Neuronal stem cell (in vitro differentiated cells): ENCODE measurements at places on chromosomes 5 and 9.

DNA sequence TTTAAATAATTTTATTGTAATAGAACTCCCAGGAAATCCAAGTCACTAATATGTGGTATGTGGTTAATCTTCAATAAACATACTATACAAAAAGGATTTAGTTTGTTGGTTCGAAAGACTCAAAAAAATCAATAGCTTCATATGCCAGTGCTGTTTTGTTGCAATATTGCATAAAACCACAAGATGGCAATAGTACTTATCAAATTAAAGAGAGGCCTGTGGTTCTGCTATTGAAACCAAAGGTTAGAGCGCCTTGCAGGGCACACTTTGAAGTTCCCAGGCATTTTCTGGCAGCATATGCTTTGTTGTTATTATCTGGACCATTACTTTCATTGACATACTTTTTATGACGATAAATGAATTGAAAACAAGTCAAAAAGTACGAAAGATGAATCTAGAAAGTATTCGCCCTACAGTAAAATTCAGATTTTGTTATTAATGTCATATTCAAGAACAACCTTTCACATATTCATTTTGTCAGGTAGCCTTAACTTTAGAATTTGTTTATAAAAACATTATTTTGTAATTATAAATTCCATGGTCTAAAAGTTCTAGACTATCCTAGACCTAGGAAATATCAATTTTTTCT is 316.3 kb downstream of the MCTP1 start:
- H3K4me3 ChIP-seq: no peak overlapping the region
- H3K27ac ChIP-seq: no peak overlapping the region
- H3K4me1 ChIP-seq: no peaks in the 10 kb centered on the region
- no peaks in the 10 kb centered on the region for H3K36me3 ChIP-seq
- H3K27me3 ChIP-seq: no peaks in the 10 kb centered on the region
- peak; percentile 59 for DNase-seq

- DNase-seq: no peak
- H3K36me3 ChIP-seq: no peaks in the 10 kb centered on the region
- H3K27ac ChIP-seq: no peak overlapping the region
- H3K4me1 ChIP-seq: peaks cover 6% of the 10 kb centered on the region
- H3K27me3 ChIP-seq: peaks cover 24% of the 10 kb centered on the region
Measured at GRCh38 chr5:113204525-113205161, 228.0 kb downstream of the DCP2 start.

DNA sequence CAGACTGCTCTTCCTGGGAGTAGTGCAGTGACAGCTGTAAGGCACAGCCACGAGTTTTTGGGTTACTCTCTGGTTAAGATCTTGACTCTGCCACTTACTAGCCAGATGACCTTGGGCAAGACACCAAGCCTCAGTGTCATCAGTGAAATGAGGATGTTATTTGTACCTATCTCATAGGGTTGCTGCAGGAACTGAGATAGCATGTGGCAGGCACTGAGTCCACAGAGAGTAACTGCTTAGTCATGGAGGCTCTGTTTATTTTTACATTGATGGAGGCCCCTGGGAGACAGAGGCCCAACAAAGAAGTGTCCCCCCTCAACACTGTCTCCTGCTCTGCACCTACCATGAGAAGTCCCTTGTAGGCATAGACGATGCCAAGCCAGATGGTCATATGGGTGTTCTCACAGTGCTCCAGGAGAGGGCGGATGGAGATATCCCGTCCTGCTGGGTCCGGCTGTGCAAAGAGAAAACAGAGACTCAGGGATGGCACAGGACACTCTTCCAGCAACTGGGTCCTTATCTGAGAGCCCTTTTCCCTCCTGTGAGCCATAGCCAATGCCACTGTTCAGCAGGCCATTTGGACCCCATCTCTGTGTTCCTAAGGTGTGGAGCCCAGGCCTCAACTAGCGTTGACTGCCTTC is 55.4 kb upstream of the TBC1D2 start:
- H3K4me1 ChIP-seq: no peaks in the 10 kb centered on the region
- H3K36me3 ChIP-seq: no peaks in the 10 kb centered on the region
- peaks cover 10% of the 10 kb centered on the region for H3K27me3 ChIP-seq
- no peak overlapping the region for H3K27ac ChIP-seq
- H3K4me3 ChIP-seq: no peak overlapping the region
- DNase-seq: no peak

GRCh38 chr9:81979196-81979595 is 9.4 kb upstream of the SPATA31D1 start:
- H3K4me3 ChIP-seq: no peak overlapping the region
- no peaks in the 10 kb centered on the region for H3K27me3 ChIP-seq
- DNase-seq: no peak
- H3K36me3 ChIP-seq: no peaks in the 10 kb centered on the region
- no peaks in the 10 kb centered on the region for H3K4me1 ChIP-seq

DNA sequence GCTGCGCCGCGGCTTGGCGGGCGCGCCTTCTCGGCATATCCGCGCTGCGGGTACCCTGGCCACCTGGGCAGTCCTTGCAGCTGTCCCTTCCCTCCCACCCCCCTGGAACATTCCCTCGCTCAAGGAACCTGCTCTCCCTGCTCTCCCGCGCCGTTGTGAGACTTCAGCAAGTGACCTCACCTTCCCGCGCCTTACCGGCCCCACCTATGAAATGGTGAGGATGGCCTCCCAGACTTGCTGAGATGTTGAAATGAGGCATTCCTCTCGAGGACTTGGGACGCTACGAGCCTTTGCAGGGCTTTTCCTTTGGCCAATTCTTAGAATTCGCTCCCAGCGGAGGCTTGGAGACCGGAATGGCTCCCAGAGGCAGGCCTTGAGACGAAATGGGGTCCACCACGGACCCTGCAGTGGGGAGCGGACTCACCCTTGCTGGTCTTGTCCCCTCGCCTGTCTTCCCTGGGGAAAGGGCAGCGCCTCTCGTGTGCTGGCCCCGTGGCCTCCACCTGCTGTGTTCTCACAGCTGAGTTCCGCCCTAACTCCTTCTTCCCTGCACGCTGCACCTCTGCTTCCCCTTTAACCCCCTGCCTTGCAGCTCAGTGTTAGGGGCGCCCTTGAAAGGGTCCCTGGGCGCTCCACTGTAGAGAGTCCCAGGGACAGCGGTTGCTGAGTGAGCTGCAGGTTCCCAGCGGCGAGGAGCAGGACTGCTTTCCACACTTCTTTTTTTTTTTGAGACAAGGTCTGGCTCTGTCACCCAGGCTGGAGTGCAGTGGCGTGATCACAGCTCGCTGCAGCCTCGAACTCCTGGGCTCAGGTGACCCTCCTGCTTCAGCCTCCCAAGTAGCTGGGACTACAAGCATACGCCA is 907 bp downstream of the HMCN2 start:
- no peaks in the 10 kb centered on the region for H3K36me3 ChIP-seq
- H3K27me3 ChIP-seq: peaks cover 42% of the 10 kb centered on the region
- DNase-seq: no peak
- no peak overlapping the region for H3K27ac ChIP-seq

- H3K27ac ChIP-seq: no peak overlapping the region
- no peak overlapping the region for H3K4me3 ChIP-seq
- no peak for DNase-seq
- peaks cover 2% of the 10 kb centered on the region for H3K4me1 ChIP-seq
- peaks cover 11% of the 10 kb centered on the region for H3K27me3 ChIP-seq
- no peaks in the 10 kb centered on the region for H3K36me3 ChIP-seq
Measured at GRCh38 chr5:158127536-158127935, 268.6 kb upstream of the CLINT1 start.

DNA sequence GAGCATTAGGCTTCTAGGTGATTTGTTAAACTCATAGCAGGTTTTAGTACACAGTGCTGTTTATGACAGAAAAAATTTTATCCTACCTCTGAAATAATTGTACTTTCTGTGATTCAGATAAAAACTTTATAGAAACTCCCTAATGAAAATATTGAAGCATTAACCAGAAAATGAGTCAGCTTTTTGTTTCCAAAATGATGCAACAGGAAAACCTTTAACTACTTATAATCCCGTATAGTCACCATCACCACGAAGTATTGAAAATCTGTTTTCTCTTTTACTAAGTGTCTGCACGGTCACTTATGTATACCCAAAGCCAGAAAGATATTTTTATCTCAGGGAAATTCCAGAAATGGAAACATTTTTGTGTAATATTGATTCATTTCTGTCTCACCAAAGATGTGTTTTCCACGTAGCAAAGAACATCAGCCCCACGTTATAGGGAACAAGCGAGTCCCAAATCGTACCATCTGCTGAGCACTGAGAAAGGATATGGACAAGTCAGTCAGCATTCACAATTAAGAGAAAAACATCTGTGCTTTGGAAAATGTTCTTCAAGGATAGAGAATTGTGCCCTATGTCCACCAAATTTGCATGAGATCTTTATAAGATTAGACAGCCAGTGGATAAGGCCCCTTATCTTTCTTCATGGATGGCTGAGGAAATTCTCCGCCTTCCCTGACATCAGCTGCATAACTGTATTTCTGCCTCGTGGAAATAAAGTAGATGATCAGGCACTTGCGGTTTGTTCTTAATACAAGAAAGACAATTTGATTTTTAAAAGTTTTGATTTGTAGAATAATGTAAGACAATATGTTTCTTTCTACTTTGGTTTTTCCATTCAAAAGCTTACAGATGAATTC is 41.9 kb downstream of the TNFAIP8 start:
- no peaks in the 10 kb centered on the region for H3K27me3 ChIP-seq
- DNase-seq: no peak
- no peaks in the 10 kb centered on the region for H3K36me3 ChIP-seq
- H3K4me1 ChIP-seq: no peaks in the 10 kb centered on the region
- no peak overlapping the region for H3K27ac ChIP-seq

- DNase-seq: no peak
- H3K4me3 ChIP-seq: no peak overlapping the region
- no peaks in the 10 kb centered on the region for H3K4me1 ChIP-seq
- H3K27ac ChIP-seq: no peak overlapping the region
- no peaks in the 10 kb centered on the region for H3K27me3 ChIP-seq
Measured at GRCh38 chr9:86705490-86705889, 241.8 kb downstream of the GAS1 start.

- peaks cover 97% of the 10 kb centered on the region for H3K36me3 ChIP-seq
- no peak overlapping the region for H3K27ac ChIP-seq
- H3K4me1 ChIP-seq: peaks cover 14% of the 10 kb centered on the region
- DNase-seq: no peak
- H3K27me3 ChIP-seq: no peaks in the 10 kb centered on the region
Measured at GRCh38 chr9:136513191-136513590, 30.4 kb upstream of the SEC16A start.

- no peak overlapping the region for H3K27ac ChIP-seq
- H3K36me3 ChIP-seq: no peaks in the 10 kb centered on the region
- no peak overlapping the region for H3K4me3 ChIP-seq
- no peak for DNase-seq
- no peaks in the 10 kb centered on the region for H3K4me1 ChIP-seq
Measured at GRCh38 chr9:122179690-122180074, 20.0 kb downstream of the MORN5 start.

GRCh38 chr9:123336449-123336848 is 19.5 kb upstream of the CRB2 start:
- no peaks in the 10 kb centered on the region for H3K27me3 ChIP-seq
- DNase-seq: no peak
- no peak overlapping the region for H3K27ac ChIP-seq

- H3K4me3 ChIP-seq: no peak overlapping the region
- H3K27me3 ChIP-seq: peaks cover 77% of the 10 kb centered on the region
- no peak for DNase-seq
- H3K4me1 ChIP-seq: peaks cover 14% of the 10 kb centered on the region
- H3K27ac ChIP-seq: peak overlapping the region; percentile 34
- H3K36me3 ChIP-seq: no peaks in the 10 kb centered on the region
Measured at GRCh38 chr9:16710888-16711287, 159.6 kb downstream of the BNC2 start.

DNA sequence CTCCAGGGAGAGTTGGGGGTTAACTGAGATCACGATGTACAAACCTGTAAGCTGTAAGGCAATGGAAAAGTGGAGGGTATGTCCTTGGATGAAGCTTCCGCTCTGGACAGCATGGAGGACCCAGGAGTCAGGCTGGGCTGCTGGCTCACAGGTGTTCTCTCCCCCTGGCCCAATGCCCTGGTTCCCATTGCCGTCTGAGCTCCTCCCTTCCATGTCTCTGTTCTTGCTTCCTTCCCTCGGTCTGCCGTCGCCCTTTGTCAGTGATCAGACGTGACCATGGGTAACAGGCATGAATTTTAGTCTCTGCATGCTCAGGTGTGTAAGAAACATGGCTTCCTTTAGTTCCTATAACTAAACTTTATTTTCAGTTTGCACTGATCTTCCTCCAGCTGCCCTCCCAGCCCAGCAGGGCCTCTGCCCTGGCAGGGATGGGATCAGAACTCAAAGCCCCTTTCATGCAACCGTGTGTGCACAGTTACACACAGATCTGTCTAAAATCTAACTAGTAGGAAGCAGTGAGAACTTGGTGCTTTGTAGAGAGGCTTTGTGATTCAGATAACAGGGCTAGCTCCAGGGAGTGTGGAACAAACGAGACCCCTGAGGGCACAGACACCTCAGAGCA is 51.7 kb upstream of the KCNMB1 start:
- H3K4me3 ChIP-seq: no peak overlapping the region
- DNase-seq: no peak
- H3K27ac ChIP-seq: no peak overlapping the region
- no peaks in the 10 kb centered on the region for H3K36me3 ChIP-seq
- H3K4me1 ChIP-seq: peaks cover 21% of the 10 kb centered on the region

GRCh38 chr5:132394667-132395259 is 25.3 kb downstream of the SLC22A5 start:
- no peak for DNase-seq
- no peak overlapping the region for H3K4me3 ChIP-seq
- H3K4me1 ChIP-seq: no peaks in the 10 kb centered on the region
- no peaks in the 10 kb centered on the region for H3K36me3 ChIP-seq
- H3K27ac ChIP-seq: no peak overlapping the region

GRCh38 chr9:96447406-96447805 is 2.6 kb upstream of the HABP4 start:
- DNase-seq: no peak
- no peaks in the 10 kb centered on the region for H3K36me3 ChIP-seq
- no peak overlapping the region for H3K27ac ChIP-seq

- peak; percentile 39 for DNase-seq
- peak overlapping the region; percentile 35 for H3K27ac ChIP-seq
- no peak overlapping the region for H3K4me3 ChIP-seq
- H3K27me3 ChIP-seq: no peaks in the 10 kb centered on the region
Measured at GRCh38 chr5:134555890-134556311, 30.4 kb downstream of the JADE2 start.

DNA sequence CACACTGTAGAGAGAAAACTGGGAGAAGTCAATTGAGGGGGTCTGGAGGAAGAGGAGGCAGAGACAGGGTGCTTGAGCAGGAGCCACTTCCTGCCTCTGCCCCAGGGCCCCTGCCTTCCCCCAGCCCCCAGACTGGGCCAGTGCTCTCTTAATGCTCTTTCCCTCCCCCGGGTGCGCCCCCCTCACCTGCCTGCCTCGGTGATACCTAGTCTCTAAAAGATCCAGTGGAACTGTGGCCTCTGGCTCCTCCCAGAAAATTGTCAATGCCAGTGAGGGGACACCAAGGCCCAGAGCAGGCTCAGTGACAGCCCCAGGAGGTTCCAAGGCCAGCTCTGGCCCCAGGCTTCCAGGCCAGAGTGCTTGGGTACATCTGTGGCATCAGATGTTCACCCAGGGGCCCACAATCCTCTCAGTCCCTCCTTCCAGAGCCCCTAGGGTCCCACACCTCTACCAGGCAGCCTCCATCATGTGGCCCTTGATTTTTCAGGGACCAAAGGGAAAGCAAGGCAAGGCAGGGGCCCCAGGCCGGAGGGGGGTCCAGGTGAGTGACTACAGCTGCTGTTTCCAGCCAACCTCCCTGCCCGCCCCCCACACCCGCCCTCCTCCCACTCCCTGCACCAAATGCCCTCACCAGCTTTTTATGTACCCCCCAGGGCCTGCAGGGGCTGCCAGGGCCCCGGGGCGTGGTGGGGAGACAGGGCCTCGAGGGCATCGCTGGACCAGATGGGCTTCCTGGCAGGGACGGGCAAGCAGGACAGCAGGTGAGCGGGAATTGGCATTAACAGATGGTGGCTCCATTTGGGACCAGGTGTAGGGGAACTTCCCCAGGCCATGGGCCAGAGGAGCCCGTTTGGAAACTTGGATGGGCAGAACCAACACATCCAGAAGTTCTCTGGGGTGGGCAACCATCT is 33.1 kb upstream of the ORM1 start:
- H3K27ac ChIP-seq: no peak overlapping the region
- no peak overlapping the region for H3K4me3 ChIP-seq
- H3K4me1 ChIP-seq: peaks cover 2% of the 10 kb centered on the region
- H3K36me3 ChIP-seq: peaks cover 6% of the 10 kb centered on the region
